ENCODE measurements at places on chromosomes 1 and 21.
A peak's percentile ranks its signal among the peaks of the same experiment; 100 is the strongest.

- peak; percentile 46 for DNase-seq
Measured at GRCh38 chr1:226653311-226653921, 85.7 kb downstream of the ITPKB start.

- no peak for DNase-seq
Measured at GRCh38 chr1:203158960-203159665, 16.5 kb downstream of the MYBPH start.

- no peak for DNase-seq
Measured at GRCh38 chr1:235515844-235516512, 11.7 kb upstream of the B3GALNT2 start.

GRCh38 chr1:2074944-2075740 lies 24.9 kb downstream of the PRKCZ start:
- no peak for DNase-seq

GRCh38 chr21:46322351-46323226 lies 1.1 kb downstream of the C21orf58 start:
- no peak for DNase-seq

DNA sequence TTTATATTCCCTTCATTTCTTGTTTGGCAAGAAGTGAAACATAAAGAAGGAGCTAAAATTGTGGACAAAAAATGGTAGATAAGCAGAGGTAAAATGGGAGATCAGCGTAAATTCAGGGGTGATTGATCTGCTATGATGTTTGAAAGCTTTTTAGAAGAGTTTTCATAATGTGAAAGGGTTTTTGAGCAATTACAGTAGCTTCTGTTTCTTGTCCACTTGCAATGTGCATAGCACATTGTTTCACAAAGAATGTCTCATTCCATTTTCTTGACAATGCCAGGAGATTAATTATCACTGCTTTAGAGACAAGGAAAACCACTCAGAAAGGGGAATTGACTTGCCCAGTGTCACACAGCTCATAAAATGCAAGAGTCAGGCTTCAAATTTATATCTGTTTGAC lies 65.9 kb upstream of the PLPPR4 start:
- no peak for DNase-seq
